ENCODE measurements at places on chromosomes 4 and X.

- no peak for DNase-seq
Measured at GRCh38 chr4:73675623-73676022, 55.4 kb upstream of the RASSF6 start.

- no peak for DNase-seq
Measured at GRCh38 chr4:160403081-160403480, 1300.2 kb downstream of the RAPGEF2 start.

DNA sequence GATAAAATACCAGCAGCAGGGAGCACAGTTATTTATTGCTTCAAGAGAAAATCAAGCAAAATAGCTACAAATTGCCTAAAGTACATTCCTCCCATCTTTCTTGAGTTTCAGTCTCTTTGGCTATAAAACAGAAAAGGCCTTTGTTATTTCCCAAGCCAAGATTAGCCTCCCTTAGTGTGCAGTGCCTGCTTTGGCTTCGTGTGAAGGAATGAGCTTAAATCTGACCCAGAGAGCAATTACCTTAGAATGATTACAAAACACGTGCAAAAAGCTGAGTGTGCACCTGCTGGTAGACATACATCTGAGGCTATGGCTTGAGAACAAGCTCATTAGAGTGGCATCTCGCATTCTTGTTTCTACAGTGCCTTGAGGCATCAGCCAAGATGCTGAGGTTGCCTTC, 250.8 kb downstream of the C4orf33 start:
- no peak for DNase-seq

DNA sequence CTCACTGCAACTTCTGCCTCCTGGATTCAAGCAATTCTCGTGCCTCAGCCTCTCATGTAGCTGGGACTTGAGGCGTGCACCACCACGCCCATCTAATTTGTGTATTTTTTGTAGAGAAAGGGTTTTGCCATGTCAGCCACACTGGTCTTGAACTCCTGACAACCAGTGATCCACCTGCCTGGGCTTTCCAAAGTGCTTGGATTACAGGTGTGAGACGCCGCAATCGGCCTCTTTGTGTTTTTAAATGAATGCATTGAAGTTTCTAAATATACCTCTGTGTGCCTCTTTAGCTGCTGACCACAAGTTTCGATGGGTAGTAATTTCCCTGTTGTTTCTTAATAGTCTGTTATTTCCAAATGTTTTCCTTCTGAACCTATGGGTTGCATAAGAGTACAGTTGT, 765.3 kb upstream of the GRIA3 start:
- DNase-seq = no peak

DNA sequence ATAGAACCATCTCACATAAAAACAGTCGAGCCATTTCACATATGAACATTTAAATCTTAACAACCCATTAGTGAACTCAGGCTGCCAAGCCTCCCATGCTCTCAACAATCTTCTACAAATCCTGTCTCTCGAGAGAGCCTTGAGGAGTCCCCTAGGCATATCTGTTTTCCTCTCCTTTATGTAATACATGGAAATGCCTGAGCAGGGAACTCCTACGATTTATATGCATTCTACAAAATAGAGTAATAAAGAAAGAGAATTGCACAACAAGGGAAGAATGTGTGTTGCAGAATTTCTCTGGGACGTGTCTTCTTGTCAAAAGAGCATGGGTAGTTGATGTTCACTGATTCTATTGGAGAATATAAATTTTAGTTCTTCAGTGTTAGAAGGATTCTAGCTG, 101.8 kb upstream of the VCX2 start:
- DNase-seq = no peak

GRCh38 chr4:127491571-127491970, 141.2 kb upstream of the INTU start:
- no peak for DNase-seq

All from type B pancreatic cell (in vitro differentiated cells).